ENCODE measurements at places on chromosomes 2 and 18.

- DNase-seq: no peak
These were observed 64.1 kb upstream of the ADAM23 start for GRCh38 chr2:206379266-206379665.

DNA sequence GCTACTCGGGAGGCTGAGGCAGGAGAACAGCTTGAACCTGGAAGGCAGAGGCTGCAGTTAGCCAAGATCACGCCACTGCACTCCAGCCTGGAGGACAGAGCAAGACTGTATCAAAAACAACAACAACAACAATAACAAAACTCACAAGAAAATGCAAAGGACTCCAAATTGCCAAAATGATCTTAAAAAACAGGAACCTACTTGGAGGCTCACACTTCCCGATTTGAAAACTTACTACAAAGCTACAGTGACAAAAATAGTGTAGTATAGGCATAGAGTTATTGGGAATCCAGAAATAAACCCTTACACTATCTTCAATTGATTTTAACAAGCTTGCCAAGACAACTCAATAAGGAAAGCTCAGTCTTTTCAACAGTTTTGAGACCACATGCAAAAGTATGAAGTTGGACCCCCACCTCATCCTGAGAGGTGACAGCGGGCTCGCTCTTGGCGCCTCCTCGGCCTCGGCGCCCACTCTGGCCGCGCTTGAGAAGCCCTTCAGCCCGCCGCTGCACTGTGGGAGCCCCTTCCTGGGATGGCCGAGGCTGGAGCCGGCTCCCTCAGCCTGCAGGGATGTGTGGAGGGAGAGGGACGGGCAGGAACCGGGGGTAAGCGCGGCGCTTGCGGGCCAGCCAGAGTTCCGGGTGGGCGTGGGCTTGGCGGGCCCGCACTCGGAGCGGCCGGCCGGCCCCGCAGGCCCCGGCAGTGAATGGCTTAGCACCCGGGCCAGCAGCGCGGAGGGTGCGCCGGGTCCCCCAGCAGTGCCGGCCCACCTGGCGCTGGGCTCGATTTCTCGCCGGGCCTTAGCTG lies 18.3 kb upstream of the ACVR2A start:
- DNase-seq: no peak

GRCh38 chr2:231521443-231521842 lies 8.8 kb downstream of the NMUR1 start:
- no peak for DNase-seq

GRCh38 chr18:65093346-65093745 lies 657.5 kb upstream of the CDH7 start:
- no peak for DNase-seq

DNA sequence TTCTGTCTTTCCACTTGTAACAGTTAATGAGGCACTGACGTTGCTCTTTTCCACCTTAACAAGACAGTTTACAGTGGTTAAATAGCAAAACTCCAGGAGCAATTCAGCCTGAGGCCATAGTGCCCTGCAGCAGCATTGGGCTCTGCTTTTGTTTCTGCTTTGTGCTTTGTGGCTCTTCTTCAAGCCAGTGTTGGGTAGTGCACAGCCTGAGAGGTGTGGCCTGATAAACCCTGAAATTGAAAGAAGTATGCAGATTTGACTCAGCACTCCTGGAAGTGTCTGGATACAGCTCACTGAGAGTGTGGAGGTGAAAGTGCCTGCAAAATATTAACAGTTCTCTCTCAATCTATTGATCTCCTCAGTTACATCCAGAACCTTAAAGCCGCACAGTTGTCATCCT lies 63.0 kb downstream of the STK25 start:
- no peak for DNase-seq

GRCh38 chr2:81853341-81853740 lies 1548.8 kb upstream of the LRRTM1 start:
- no peak for DNase-seq

DNA sequence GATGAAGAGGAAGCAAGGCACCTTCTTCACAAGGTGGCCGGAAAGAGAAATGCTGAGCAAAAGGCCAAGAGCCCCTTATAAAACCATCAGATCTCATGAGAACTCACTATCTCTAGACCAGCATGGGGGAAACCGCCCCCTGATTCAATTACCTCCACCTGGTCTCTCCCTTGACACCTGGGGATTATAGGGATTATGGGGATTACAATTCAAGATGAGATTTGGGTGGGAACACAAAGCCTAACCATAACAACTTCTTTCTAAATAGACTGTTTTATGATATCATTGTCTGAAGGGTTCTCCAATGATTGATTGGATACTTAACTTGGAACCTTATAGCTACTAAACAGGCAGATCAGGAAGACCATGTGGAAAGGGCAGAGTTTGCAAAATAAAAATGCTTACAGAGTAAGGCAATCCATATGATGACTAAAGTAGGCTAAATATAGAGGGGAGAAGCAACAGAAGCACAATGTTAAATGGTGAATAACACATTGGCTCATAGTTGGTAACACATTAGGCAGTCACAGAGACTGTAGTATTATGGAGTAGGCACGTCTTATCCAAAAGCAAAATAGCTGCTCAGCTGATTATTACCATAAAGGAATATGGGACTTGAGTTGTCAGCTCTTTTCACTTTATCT lies 179.0 kb downstream of the BARD1 start:
- DNase-seq: no peak

- DNase-seq: no peak
These were observed 135.8 kb upstream of the FN1 start for GRCh38 chr2:215571689-215572088.

GRCh38 chr2:83481436-83481835 lies 977.6 kb downstream of the SUCLG1 start:
- no peak for DNase-seq

GRCh38 chr18:30676053-30676480 lies 366.5 kb downstream of the DSC3 start:
- no peak for DNase-seq

DNA sequence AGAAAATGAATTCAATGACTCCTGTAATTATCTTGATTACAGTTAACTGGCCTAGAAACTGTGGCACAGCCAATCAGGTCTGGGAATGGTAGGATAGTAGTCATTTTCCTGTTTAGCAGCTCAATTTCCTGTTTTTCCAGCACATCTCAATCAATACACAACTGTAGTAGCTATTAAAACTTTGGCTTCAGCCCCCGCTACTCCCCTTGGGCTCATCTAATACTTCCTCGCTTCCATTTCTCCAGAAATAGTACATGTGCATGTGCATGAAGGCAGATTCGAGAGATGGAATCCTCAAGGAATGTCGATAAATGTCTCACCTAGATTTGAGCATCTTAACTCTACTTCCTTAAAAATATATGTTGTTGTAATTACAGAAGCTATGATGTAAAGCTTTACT lies 9.7 kb downstream of the COBLL1 start:
- DNase-seq: no peak
